ENCODE measurements at places on chromosomes 7 and 10.
A peak's percentile ranks its signal among the peaks of the same experiment; 100 is the strongest.

DNA sequence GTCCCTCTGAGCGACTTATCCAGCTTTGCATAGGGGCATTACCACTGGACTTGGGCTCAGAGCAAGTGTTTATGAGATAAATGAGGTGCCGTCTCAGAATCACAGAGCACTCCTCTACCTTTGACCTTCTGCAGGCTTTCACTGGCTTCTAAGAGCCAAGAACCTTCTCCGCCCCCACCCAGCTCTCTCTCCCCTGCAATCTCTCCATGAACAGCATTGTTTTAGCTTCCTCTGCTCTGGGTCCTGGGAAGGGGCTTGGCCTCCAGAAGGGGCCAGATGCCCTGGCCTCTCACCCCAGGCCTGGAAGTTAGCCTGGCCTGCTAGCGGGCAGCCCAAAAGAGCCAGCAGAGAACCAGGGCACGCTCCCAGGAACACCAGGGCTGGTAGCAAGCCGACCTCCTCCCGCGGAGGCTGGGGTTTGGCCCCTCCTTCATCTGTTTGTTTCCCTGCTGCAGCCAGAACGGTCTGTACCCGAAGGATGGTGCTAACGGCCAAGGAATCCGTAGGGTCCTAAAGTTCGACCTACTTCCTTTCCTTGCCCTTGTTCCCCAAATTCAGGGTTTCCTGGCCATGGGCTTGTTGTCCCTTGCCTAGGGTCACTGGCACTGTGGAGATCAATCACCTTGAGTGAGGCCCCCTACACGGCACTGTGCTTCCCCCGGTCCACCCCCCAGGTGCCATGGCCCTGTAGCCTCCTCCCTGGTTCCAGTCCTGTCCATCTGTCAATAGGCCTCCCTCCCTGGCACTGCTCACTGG is 18.7 kb upstream of the DDIT4 start:
- peak; percentile 51 for DNase-seq

DNA sequence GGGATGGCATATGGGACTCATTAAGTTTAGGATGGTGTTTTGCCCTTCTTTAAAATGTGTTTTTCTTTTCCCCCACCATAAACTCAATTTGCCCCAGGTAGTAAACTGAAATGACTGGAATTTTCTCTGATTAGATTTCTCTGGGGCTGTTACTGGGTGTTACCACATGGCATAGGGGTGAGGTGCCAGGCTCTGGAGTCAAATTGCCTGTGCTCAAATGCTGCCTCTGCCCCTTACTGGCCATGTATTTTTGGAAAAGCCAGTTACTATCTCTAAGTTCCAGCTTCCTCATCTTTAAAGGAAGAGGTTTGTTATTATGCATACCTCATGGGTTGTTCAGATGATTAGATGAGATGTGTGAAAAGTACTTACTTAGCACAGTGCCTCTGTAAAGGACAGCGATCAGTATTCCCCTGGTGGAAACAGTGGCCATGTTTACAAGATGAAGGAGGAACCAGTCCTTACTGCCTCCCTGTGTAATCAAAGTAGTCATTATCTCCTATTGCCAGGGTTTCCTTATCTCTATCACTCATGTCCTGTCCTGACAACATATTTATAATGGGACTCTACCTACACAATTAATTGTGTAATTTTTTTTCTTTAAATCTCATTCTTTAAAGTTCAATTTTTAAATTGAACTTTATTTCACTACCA is 352.0 kb downstream of the KCNMA1 start:
- DNase-seq = no peak

DNA sequence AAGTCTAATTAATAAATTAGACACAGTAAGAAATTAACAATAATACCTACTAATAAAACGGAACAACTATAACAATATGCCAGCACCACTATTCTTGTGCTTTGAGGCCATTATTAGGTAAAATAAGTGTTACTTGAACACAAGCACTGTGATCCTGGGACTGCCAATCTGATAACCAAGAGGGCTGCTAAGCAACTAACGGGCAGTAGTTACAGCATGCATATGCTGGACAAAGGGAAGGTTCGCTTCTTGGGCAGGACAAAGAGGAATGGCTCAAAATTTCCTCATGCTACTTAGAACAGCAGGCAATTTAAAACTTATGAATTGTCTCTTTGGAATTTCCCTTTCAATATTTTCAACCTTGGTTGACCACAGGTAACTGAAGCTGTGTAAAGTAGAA is 718.6 kb downstream of the SORCS3 start:
- DNase-seq = no peak

DNA sequence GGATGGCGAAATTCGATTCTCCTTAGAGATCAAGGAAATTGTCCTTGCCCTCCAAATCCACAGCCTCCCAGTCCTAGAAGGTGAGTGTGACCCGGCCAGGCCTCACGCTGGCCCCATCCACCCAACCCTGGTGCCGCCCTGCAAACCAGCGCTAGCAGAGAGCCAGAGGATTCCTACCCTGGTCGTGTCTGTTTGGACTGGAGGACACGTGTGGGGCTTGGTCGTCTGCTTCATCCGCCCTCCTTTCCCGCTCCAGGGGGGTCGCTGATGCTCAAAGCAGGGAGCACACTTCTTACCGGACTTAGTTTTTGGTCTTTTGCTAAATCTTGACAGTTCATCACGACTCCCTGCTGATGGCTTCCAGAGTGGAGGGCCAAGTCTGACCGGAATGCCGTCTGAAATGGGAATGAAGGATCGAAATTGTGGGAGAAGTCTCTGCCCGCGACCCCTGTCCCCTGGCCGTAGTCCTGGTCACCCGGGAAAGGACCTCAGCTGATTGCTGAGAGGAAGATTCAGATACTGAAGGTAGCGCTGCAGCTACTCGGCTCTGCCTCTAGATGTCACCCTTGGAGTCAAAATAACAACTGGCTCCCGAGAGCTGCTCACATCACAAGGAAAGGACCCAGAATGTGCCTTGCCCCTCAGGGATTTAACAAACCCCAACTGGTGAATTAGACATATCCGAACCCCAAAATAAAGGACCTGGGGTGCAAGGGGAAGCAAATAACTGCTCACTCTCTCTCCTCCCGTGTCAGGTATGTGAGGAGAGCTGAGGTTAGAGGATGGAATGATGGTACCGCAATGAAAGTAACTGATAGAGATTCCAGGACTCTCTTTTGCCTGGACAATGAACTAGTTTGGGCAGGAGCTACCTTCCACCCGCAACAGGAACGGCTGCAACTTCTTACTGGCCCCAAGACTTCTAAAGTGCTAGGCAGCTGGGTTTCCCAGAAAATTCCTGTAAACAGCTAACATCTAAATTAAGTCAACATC is 23.5 kb upstream of the ORC5 start:
- DNase-seq = peak; percentile 28

- no peak for DNase-seq
Observed at GRCh38 chr10:3186368-3186767, 13.8 kb upstream of the PITRM1 start.

- no peak for DNase-seq
Observed at GRCh38 chr10:52906046-52906445, 133.5 kb upstream of the MBL2 start.

- peak; percentile 58 for DNase-seq
Observed at GRCh38 chr7:151429560-151430331, 10.2 kb downstream of the CRYGN start.

DNA sequence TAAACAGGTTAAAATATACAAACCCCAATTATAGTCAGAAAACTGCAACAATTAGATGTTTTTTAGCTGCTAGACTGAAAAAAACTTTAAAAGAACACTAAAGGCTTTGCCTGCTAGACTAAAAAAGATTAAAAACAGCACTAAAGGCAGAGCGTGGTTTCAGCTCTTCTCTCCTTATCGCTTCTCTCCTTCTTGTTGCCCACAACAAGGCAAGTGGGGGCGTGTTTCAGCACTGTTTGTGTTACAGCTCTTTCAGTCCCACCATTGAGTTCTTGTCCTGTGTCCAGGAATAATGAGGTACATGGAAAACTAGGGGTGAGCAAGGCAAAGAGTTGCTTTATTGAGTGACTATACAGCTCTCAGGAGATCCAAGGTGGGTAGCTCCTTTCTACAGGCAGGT is 112.3 kb downstream of the HPSE2 start:
- no peak for DNase-seq

DNA sequence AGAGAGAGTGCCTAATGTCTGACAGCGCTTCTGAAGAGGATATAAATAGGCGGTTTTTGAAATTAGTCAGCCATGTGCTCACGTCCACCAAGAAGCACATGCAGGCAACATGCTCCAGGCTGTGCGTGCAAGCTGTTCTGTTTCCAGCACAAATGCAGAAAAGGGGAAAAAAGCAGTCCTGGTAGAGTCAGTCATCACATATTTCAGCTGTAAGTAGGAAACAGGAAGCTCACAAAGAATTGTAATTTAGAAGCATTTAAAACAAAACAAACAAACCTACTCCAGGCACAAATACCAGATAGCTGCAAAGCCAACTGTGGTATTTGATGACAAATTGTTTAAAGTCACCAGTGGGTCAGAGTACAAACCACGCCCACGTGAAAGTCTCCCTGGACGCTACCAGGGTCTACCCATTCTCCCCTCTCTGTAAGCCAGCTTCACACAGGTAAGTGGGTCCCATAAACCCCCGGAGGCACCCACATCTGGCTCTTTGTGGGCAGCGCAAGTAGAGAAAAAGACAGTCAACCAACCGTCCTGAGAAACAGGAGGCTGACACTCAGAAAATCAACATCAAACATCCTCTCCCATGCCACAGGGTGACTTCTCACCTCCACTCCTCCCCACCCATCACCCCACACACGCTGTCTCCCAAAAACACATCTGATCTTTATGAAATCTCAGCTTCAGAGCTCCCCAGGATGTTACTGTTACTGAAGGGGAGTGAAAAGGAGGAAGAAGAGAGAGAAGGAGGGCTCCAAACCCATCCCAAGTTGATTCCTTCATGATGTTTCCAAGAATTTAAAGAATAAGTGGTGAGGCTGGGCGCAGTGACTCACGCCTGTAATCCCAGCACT is 186.4 kb downstream of the FAM107B start:
- DNase-seq = no peak

DNA sequence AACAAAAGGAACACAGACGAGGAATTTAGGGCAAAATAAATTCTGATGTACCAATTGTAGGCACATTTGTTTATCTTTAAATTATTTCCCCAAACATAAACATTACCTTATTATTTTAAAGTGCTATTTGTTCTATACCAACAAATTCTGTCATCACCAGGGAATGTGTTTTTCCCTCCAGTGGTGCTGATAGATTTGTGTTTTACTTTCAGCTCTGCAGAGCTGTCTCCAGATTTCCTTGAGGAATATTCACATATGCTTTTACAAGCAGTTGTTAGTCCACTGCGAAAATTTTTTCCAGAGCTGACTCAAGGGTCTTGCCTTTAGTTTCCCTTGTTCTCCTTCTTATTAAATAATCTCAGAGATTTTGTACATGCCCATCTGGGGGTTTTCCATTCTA is 362.8 kb downstream of the PHF14 start:
- DNase-seq = no peak

DNA sequence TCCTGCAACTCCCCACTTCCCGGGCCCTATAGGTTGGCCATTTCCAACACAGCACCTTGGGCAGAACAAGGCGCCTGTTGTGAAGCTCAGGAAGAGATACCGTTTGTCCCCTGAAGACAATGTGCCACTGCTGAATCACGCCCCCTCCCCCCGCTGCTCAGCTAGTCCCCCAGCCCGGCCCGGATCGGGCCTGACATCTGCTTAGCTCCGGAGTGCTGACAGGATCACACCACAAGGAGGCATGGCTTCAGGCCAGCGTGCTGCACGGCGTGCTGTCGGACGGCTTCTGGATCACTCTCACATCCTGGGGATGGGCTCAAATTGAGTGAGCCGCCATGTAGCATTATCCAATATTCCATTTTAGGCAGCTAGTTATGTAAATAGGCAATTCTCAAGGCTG is 62.1 kb upstream of the EFCAB10 start:
- DNase-seq = no peak

DNA sequence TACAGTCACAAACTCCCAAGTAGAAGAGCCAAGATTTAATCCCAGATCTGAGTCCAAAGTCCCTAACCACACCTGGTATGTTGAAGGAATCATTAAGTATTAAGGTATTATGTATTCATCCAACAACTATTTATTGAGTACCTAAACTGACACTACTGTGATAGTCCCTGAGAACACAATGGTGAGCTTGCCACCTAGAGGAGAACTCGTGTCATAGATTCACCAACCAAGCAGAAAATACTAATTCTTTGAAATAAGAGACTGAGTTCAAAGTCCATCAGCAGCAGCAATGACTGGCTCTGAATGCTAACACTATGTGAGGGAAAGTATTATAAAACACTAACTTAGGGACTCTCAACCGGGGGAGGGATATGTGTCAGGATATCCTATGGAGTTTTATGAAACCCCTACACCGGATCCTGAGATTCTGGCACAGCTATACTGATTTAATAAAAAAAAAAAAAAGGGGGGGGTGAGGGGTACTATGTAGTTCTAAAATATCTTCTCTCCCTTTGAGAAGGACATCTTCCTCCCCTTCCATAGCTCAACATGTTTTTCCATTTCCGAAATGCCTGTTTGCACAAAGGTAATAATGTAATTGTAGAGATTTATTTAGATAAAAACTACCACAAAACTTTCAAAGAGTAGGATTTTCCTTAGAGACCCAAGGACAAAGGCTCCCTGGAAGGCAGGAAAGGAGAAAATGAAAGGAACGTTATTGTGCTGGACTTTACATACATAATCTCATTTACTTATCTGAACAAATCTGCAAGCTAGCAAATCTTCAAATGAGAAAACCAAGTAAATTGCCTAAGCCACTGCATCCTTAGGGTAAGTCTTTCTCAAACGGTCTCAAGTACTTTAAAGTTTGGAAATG is 1.6 kb downstream of the NCOA4 start:
- DNase-seq = no peak

- no peak for DNase-seq
Observed at GRCh38 chr10:61822781-61823230, 78.7 kb upstream of the ARID5B start.

DNA sequence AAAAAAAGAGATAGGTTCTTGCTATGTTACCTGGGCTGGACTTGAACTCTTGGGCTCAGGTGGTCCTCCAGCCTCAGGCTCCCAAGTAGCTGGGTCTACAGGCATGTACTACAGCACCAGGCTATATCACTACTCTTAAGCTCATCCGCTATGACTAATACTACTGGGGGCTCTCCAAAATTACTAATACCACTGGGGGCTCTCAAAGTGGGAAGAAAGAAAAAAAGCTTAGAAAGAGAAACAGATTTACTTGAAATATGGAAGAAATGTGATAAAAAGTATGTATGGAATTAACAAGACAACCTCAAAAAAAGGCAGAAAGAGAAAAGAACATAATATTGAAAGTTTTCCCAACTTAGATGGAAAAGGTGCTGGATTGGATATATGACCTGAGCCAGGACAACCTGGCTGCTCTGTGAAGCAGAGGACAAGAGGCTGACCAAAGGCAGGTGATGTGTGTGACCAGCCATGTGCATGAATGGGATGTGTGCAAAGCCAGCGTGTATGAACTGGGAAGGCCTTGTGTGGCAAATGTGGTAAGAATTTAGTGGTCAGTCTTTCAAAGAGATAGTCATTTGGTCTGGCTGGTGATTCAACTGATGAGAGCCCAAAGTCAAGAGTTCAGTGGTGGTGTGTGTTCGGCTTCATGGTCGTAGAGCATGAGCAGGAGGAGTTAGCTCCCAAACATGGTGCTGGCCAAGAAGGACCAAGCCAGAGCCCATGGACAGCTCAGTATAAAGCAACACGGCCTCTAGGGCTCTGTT is 232.4 kb upstream of the KLF14 start:
- DNase-seq = no peak

- no peak for DNase-seq
Observed at GRCh38 chr7:130140551-130141160, 64.5 kb downstream of the TMEM209 start.

GRCh38 chr7:123993996-123994395 is 38.9 kb downstream of the TMEM229A start:
- no peak for DNase-seq

All from activated T-cell treated with anti-CD3 and anti-CD28 coated beads, Interleukin-2, amount 50 U/mL, for 1 hour (primary cell).